ENCODE measurements at places on chromosomes 11 and 22.

DNA sequence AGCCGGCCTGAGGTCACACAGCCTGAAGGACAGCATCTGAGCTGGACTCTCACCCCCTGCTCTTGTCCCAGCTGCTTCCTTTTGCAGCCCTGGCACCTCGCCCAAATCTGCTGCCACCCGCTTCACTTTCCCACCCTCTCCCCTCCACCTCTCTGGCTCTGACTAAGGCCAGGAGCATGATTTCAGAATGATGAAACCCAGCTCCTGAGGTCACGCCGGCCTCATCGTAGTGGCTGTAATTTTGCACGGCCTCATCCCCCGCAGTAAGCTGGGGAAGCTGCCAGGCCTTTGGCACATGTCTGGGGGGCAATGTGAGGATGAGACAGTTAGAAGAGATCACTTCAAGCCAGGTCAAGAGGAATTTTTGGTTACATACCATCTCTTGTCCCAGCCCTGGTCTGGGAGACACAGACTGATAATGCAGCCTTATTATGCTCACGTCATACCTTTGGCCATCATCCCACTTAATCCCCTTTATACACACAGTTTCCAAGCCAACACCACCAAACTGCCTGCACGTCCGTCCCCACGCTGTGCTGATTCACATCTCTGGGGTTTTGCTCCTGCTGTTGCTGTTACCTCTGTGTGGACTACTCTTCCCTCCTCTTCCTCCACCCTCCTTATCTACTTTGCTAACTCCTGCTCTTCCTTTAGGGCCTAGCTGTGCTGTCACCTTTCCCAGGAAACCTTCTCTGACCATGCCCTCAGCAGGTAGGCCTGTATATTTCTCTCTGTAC lies 58.1 kb downstream of the CHRDL2 start:
- no peak for DNase-seq

DNA sequence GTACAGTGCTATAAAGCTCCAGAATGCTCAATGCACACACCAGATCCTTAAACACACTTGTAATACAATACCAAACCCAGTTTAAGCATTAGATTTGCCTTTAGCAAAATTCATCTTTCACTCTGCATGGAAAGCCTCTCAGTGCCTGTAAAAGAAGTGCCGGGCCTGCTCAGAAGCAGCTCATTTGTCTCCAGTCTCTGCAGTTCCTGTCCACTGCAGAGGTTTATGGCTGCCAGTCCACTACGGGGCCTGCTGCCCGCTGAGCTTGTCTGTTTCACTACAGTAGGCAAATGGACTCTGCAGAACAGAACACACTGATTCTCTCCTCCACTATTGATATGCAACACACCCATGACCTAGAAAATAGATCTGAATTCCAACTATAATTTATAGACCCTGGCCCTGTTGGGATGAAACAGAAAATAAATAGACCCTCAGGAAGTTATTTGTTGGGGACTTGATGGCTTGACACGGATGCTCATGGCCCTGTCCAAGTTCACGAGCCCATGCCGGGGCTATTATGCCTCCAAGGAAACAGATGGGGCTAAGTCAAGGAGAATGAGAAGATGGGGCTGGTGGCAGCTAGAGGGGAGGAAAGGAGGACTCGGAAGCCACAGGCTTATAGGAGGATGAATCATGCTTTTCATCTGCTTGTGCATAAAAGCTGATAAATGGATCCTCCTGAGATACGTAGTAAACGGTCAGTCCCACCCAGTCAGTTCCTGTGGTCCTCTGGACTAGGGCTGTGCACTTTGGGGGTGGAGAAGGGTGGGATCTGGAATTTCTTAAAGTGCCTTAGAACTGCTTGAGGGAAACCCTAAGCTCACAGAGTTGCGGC lies 416.8 kb upstream of the TENM4 start:
- no peak for DNase-seq

DNA sequence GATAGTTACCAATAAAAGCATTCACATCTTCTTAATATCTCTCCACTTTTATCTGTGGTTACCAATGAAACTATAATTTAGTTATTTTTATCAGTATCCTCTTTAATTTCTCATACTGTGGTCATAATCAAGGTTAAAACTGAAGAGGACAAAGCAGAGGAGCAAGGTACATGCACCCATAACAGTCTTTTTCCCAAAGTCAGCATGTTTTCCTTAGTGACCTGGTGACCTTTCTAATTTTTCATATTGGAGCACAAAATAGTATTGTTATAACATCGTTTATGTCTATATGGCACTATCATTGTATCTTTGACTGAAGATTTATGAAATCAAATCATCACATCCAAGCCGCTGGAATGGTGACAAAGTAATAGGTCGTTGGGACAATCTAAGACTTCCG lies 51.5 kb upstream of the CHORDC1 start:
- DNase-seq: no peak

GRCh38 chr11:8907116-8907515 lies 3.9 kb upstream of the AKIP1 start:
- DNase-seq: no peak

DNA sequence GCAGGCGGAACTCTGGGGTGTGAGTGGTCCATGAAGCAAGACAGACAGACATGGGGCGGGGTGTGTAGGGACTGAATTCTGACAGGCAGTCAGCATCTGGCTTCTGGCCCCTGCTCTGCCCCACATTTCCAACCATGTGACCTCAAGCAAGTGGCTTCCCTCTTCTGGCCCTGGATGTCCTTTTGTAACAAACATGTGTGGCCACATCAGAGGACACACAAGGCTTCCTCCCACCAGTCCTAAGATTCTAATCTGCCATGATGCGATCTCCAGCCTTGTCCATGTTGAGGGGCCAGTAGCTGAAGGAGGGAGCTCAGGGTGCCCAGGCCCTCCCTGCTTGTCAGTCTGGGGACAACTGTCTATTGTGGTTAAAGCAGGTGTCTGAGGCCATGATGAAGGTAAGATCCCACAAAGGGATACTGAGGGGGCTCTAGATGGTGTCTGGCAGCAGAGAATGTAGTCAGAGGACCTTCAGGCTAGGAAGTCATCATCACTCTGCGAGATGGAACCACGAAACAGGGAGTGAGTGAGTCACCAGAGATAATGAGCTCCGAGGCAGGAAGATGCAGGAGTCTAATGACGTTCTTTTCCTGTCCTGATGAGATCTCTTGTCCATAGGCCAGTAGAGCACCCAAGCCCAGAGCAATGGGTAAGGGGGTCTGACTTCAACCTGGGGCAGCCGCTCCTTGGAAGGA lies 27.4 kb downstream of the DRD2 start:
- DNase-seq: no peak

DNA sequence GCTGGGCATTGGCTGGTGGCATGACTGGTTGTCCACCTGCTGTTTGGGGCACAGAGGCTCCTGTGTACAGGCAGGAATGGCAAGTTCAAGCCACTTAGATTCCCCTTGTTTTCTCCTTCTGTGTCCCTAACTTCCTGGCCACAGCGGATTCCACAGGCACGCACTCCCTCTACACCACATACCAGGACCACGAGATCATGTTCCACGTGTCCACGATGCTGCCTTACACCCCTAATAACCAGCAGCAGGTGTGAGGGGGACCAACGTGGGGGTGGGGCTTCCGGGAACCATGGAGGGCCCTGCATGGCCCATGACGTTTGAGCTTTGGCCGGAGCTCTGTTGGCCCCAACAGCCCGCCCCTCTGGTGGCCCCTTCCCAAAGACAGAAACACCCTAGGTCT lies 7.8 kb downstream of the SIPA1 start:
- no peak for DNase-seq

DNA sequence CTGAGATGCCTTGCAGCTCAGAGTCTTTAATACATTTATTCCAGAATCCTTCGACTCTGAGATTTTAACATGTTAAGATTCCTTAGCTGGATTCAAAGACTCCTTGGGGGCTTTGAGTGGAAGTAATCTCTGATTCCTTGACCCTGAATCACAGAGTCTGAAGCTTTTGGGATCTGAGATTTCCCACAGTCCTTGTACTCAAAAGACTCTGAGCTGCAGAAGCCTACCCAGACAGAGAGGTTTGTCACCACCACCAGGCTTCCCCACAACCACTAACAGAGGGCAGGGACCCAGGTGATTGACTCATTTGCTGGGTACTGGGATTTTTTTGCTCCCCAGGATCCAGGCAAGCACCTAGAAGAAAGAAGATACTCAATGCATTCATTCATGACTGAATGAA lies 1.4 kb upstream of the SERPINH1 start:
- no peak for DNase-seq

DNA sequence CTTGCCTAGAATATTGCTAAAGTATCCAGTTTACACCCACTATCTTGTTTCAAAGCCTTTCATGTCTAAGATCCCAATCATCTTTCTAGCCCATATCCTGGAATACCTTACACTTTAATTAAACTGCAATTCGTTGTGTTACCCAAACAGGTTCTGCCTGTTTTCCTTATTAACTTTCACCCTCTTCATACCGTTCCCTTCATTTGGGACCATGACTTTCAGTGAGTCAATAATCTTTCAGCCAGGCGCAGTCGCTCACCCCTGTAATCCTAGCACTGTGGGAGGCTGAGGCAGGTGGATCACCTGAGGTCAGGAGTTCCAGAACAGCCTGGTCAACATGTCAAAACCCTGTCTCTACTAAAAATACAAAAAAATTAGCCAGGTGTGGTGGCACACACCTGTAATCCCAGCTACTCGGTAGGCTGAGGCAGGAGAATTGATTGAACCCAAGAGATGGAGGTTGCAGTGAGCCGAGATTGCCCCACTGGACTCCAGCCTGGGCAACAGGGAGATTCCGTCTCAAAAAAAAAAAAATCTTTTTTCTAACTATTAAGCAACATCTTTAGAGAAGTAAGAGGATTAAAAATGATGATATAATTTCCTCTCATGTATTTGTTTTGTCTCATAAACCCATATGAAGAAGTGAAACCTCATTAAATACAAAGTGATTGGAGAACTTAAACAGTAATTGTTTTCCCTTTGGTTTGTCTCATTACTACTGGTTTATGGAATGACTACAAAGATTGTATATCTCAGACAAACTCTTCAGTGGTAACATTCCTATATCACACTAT lies 20.7 kb downstream of the DMC1 start:
- no peak for DNase-seq

GRCh38 chr11:116233561-116233960 lies 539.2 kb downstream of the BUD13 start:
- no peak for DNase-seq

DNA sequence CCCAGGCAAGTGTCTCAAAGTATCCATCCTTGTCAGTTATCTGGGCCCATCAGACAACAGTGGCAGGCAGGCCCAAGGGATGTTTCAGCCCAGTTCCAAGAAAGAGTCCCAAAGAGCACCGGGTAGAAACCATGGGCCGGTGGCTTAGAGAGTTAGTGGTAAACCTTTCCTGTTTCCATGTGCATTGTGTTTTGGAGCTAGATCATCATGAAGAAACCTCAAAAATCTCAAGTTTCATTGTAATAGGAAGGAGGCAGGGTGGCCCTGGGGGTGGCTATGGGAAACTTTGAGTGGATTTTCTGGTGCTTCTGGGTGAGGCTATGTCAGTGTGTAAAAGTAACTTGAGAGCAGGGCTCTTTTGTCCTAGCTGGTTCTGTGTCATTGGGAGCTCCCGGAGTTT lies 68.1 kb downstream of the UBASH3B start:
- DNase-seq: no peak

DNA sequence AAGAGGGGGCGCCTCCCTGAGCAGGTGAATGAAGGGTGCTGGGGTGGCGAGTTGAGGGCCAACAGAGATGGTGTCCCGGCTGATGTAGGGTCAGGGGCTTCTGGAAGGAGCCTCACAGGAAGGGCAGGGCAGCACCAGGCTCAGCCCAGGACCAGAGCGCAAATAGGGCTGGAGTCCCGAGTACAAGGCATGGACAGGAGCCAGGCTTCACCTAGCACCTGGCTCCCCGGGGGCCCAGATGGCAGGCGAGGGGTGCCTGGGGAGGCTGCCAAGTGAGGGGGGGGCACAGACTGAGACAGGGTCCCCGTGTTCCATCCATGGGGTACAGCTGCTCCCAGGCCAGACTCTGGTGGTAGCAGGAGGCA lies 105.8 kb downstream of the KCNQ1 start:
- no peak for DNase-seq

- DNase-seq: no peak
Measured at GRCh38 chr11:21811572-21811971, 381.3 kb upstream of the ANO5 start.

GRCh38 chr22:35477911-35478582 lies 62.6 kb upstream of the RASD2 start:
- no peak for DNase-seq

GRCh38 chr11:460331-461199 lies 10.5 kb downstream of the PTDSS2 start:
- DNase-seq: no peak

- no peak for DNase-seq
Measured at GRCh38 chr22:44894321-44894720, 115.5 kb downstream of the PHF21B start.

DNA sequence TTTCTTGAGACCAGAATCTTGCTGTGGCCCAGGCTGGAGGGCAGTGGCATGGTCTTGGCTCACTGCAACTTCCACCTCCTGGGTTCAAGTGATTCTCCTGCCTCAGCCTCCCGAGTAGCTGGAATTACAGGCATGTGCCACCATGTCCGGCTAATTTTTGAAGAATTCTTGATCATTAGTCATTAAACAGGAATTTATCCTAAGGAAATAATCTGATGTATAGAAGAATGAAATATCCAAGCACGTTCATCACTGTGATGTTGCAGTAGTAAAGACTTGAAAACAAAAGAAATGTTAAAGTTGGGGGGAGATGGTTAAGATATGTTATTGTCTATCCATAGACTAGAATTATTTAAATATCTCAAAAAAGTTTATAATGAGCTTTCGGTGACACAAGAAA lies 23.6 kb downstream of the CBL start:
- no peak for DNase-seq

GRCh38 chr11:35146711-35147110 lies 7.7 kb downstream of the CD44 start:
- DNase-seq: no peak

DNA sequence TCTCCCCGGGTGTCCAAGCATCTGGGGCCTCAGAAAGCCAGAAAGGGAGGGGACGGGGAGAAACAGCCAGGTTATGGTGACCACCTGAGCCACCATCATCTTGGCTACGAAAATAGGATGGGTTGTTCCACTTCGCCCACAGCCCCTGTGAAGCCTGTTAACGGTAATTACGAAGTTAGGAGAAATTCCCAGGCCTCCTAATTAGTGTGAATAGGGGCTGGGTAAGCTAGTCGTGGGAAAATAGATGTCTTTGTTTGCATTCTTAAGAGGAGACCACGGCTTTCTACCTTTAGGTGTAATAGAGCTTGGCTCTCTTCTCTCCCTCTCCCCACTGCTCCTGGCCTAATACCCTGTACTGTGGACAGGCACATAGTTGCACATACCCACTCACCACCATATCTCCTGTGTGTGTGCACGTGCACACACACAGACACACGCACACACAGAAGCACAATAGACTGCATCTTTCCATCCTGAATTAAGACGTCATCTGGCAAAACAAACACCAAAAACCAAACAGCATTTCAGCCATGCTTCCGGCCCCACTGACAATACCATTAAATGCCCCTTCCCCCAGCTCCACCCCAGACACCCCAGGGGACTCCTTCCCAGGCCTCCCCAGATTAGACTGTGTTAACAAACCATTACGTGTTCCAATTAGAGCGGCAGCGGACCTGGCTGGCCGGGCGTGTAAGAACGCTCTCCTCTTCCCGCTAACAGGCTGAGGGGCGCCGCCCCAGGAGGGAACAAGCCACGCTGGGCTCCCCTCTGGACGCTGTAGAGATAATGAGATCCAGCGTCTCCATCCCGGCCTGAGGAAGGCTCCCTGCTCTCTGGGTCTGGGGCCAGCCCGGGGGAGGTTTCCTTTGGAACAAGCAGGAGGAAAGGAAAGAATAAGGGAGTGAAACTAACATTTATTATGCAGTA lies 72.8 kb downstream of the TP53I11 start:
- no peak for DNase-seq

GRCh38 chr22:27576815-27577573 lies 224.6 kb downstream of the MN1 start:
- no peak for DNase-seq

- DNase-seq: no peak
Measured at GRCh38 chr11:69691463-69691862, 12.4 kb downstream of the FGF19 start.
